EH (cell line): ENCODE measurements at places on chromosomes 5 and 9.

GRCh38 chr5:146078566-146078965 lies 26.8 kb downstream of the PLAC8L1 start:
- no peak for DNase-seq

DNA sequence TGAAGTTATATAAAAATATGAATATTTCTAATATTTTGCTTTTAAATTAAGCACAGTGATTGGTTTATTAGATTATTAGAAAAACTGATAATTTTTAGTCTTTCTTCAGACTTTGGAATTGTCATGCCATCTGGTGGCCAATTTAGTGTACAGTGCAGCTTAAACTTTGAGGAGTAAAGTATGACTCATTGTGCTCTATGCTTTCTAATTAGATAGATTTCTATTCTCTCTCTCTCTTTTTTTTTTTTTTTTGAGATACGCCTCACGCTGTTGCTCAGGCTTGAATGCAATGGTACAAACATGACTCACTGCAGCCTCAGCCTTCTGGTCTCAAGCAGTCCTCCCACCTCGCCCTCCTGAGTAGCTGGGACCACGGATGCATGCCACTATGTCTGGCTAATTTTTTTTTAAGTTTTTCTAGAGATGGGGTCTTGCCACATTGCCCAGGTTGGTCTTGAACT lies 42.1 kb upstream of the GPR21 start:
- peak; percentile 92 for DNase-seq

- no peak for DNase-seq
Measured at GRCh38 chr5:36531401-36531800, 75.0 kb upstream of the SLC1A3 start.

GRCh38 chr5:56346741-56347535 lies 113.8 kb upstream of the ANKRD55 start:
- peak; percentile 93 for DNase-seq

- DNase-seq, result no peak
Measured at GRCh38 chr5:156423597-156423996, 96.6 kb downstream of the SGCD start.

DNA sequence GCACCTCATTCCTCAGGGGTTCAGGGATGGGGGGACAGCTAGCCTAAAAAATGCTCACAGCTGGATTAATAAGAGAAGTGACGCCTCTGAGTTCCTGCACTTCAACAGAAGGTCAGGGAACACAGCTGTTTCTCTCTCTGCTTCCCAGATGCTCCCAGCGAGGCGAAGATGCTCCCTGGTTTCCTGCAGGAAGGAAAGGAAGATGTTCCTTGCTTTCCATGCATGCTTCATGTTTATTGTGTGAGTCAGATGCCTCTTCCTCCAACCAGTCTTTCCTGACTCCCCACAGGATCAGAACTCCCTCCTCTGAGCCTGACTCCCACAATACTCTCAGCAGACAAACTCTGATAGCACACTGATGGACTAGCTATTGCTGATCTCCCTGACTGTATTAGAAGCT lies 71.9 kb downstream of the MFAP3 start:
- peak; percentile 65 for DNase-seq

- DNase-seq, result peak; percentile 67
Measured at GRCh38 chr5:134026521-134027287, 21.9 kb upstream of the VDAC1 start.

DNA sequence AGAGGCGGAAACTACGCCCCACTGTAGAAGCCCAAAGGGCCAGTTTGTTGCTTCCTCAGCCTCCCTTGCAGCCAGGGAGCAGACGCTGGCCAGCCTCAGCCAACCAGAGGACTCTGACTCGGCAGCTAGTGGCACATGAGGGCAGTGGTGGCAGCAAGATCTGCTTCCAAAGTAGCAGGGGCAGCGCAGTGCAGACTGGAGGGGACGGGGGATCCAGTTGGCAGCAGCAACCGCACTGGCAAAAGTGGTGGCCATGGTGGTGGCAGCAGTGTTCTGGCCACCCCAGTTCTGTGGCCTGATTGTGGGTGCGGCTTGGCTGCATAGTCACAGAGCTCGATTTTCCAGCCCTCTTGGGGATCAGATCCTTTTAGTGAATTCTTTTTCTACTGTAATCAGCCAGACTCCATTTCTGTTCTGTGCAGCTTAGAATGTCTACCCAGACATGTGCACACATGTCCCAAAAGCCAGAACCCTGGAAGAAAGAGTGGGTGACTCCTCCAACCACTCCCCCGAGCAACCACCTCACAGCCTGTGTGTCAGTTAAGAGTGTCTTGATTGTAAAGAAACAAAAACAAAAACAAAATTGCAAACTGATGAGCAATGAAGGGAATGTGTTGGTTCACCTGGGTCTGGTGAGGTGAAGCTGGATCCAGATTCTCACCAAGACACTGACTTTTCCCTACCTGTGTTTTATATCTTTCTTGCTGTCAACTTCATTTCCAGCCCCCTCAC lies 11.0 kb upstream of the ZBTB43 start:
- DNase-seq, result no peak

DNA sequence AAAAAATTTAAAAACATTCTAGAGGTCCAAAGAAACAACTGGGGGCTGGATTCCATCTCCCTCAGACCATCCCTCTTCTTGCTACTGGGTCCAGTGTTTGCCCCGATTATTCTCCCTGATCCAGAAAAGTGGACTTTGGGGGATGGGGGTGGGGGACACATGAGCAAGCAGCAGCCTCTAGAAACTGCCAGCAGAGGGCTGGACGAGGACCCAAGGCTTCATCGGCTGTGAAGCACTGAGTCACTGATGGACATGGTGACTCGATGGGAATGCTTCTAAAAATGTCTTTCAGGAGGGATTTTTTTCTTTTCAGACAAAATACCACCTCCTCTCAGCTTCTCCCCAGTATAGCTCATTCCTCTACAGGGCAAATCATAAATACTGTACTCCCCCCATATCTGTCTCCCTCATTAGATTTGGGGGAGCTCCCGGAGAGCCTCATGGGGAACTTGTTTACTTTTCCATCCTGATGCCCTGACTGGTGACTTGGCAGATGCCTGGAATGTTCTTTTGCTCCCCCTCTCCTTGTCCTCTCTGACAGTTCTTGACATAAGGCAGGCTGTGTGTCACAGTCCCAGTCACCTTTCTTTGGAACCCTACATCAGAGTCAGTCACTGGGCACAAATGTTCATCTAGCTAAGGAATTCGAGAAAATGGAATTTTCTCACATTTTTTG lies 67.2 kb upstream of the STC2 start:
- DNase-seq, result peak; percentile 87

DNA sequence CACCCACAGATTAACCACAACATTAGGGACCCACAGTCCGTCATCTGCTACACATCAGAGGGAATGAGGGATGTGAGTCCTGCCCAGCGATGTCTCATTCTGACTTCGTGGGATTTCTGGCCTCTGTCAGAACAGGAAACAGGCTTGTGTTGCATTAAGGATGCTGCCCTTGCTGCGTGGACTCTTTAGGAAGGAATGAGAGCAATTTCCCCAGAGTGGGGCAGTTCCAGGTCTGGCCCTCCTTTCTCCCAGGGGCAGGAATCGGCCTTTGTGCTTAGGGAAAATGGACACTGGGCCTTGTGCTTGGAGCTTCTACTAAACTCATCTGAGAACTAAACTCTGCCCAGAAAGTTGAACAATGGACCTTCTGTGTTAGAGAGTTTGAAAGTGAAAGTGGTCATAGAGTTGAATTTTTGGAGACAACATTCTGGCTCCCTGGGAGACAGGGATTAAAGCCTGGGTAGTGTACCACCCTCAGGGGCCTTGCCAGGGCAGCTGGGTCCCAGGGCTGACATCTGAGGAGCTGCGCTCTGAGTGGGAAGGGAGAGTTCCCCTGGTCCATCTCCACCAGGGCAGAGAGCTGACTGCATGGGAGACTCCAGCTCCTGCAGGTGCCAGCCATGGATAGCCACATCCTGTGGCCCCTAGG lies 37.8 kb upstream of the S1PR3 start:
- DNase-seq, result peak; percentile 85

DNA sequence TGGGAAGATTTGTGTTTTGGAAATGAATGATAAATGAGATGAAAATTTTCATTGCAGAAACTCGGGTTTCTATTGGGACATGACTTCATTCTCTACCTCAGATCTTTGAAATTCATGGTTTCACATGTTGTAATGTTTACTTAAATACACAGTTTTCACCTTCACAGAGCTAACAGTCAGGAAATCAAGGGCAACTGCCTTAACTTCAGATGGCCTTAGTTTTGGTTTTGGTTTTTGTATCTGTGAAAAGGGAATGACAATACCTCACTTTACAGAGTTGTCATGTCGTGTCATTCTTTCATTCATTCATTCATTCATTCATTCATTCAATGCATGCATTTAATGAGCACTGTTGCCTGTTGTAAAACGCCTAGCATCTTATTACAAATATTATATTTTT lies 41.9 kb downstream of the NIM1K start:
- DNase-seq, result no peak

DNA sequence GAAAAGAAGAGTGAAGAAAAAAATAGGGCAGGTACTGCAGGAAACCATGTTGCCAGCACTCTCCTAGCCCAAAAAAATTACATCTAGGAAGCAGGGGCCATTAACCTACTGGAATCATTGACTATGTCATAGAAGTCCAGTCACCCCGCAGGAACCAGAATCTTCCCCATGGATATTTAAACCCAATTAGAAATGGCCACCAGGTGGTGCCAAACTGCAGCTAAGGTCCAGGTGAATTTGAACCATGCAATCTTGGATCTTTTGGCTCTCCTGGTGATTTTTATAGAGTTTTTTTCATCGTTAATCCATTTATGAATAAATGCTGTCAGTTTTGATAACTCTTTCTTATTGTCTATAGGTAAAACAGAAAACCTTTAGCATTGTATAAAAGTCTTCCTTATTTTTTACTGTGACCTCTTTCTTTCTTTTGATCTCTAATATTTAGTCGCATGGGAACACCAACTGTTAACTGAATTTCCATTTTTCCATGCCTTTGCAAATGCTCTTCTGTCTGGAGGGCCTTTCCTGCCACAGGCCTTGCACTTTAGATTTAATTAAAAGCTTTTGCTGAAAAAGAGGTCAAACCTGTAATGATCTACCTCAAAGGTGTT lies 147.5 kb upstream of the FGF10 start:
- DNase-seq, result peak; percentile 7

DNA sequence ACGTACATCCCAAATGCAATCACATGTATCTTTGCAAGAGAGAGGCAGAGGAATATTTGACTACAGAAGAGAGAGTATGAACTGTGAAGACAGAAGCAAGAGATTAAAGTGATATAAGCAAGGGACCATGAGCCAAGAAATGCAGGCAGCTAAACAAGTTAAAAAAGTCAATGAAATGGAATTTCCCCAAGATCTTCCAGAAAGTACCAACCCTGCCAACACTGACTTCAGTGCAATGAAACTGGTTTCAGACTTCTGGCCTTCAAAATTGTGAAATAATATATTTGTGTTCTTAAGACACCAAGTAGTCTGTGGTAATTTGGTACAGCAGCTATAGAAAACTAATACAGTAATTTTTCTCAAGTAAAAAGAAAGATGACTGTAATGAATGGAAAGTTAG lies 20.9 kb downstream of the FOXI1 start:
- DNase-seq, result no peak

DNA sequence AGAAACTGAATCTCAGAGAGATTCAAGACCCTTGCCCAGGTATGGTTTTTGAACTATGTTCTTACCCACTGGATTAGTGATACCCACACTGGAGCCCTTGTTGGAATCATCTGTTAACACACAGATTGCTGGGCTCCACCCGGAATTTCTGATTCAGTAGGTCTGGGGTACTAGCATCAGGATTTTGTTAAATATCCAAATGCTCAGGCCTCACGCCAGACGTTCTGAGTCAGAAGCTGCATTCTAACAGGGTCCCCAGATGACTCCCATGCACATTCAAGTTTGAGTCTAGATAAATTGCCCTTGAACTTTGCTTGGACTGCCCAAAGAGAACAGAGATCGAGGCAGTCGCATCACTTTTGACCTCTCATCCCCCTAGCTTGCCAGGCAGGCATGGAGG lies 182.0 kb upstream of the WWC1 start:
- peak; percentile 62 for DNase-seq

- DNase-seq, result peak; percentile 47
Measured at GRCh38 chr5:88675708-88676636, 207.0 kb downstream of the MEF2C start.

DNA sequence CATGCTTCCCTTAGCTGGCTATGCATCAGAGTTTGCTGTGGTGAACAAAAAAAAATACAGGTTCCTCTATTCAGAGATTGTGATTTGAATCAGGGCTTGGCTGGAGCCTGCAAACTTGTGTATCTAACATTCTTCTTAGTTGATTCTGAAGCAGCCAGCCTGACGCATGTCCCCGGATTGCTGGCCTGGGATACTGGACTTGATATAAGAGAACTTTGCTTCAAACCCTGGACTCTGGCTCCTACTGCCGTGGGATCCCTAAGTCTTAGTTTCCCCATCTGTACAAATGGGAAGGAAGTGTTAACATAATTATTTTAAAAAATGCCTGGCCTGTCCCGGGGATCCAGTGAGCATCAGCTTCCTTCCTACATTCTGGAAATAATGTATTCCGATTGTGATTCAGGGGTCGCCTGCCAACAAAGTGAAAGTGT lies 292.8 kb downstream of the ARHGEF28 start:
- no peak for DNase-seq

DNA sequence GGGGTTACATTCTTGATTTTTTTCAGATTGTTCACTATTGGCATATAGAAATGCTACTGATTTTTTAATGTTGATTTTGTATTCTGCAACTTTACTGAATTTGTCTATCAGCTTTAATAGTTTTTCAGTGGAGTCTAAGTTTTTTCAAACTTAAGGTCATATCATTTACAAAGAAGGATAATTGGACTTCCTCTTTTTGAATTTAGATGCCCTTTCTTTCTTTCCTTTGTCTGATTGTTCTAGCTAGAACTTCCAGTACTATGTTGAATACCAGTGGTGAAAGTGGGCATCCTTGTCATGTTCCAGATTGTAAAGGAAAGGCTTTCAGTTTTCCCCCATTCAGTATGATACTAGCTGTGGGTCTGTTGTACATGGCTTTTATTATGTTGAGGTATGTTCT lies 49.3 kb downstream of the SREK1 start:
- DNase-seq, result no peak

DNA sequence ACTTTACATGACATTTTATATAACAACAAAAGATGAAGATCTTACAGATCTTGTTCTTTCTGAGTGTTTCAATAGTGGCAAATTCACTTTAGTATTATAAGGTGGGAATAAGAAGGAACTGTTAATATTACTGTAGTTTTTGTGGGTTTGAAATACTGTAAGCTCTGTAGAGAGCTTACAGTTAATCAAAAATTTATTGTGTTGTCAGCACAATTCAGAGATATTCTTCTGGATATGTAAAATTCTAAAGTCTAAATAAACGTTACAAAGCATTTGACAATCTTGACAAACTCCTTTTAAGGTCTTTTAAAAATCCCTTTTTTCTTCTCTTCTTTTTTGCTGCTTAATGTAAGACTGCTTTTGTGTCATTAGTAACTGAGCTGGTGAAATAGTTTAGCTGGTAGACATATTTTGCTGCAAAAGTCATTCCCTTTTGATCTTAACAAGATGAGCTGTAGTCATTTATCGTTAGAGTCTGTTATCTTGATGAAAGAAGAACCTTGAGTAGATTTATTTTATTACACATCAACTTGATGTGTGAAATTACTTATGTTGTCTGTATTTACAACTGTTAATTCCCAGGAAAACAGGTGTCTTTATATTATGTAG lies 186.0 kb downstream of the WDR70 start:
- peak; percentile 47 for DNase-seq
